ENCODE measurements at places on chromosomes 11 and 22.

DNA sequence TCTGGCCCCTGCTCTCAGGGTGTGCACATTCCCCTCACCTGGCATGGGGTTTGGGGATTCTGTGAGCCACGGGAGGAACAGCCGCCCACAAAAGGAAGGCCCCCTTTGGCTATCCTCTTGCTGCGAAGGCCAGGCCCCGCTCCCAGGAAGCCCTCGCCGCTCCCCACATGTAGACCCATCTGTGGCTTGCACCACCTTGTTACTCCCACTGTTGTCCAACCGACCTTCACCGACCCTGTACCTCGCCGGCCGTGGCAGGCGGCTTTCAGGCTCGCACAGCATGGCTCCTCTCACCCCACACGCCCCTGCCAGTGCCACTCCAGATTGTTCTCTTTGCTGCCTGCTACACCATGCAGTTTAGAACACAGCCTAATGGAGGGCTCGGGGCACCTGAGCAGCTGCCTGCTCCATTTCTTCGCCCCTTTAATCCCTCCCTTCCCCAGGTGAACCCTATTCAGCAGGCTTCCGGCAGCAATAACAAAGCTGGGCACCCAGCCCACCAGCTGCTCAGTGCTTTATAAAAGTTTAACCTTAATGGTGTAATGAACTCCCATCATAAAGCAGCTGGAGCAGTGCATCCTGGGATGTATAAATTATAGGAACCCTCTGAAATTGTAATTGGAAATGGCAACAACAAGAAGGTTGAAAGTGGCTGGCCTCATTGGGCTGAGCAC is 10.7 kb downstream of the DAGLA start:
- DNase-seq = peak; percentile 81

DNA sequence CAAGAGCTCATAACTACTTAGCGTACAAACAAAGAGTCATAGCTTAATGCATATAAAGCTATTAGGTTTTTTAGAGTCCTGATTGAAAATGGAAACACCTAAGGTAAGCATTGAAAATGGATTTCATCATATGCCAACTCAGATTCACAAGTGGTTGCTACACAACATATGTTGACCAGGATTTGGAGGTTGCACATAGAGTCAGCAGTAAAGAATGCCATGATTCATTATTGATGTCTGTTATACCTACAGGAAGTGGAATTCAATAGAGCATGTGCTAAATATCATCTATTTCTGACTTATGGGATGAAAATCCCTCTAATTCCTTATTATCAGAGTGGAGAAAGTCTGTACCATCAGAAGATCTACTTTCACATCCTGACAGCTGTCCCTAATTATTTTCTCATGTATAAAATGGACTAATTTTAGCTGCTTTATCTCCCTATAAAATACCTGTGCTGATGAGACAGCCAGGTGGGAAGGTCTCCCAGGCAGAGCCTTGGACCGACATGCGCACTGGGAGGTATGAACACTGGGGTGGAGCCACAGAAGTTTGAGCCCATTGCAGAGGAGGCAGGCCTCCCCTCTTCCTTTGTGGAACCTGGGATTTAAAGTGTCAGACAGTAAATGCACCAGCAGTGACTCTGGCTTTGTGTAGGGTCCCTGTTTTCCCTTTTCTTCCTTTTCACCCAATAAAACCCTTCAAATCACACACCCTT is 204.2 kb downstream of the AASDHPPT start:
- no peak for DNase-seq

DNA sequence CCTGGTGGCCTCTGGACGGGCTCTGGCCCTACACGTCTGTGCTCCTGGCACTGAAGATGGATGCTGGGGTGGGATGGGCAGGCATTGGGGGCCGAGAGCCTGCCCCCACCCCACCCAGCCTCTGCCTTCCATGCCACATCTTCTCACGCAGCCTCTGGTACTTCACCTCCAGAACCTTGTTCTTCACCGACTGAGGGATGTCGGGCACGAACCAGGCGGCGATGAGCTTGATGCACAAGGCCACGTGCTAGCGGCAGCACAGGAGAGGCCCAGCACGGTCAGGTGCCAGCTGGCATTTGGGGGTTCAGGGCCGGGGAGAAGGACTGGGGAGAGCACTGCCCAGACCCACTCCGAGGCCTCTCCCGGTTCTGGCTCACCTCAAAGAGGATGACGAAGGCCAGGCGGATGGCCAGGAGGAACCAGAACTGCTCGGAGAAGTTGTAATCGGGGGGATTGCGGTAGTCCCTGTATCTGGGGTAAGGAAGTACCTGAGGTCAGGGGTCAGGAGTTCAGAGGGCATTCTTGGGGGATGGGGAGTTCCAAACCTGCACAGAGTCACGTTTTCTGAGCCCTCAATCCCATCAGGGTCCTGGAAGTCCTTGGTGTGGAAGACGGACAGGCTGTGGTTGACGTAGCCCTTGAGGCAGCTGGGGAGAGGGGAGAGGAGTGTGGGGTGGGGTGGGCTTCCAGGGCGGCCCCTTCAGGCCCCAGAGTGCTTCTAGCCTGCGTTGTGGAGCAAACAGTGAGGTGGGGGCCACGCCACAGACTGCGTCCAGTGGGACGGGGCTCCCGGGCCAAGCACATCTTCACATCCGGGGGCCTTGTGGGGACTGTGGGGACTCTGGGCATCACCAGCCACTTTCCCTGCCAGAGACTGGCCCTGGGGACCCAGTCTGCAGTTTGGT is 3.8 kb upstream of the SIGIRR start:
- DNase-seq = no peak

- no peak for DNase-seq
Measured at GRCh38 chr11:26844963-26845362, 123.1 kb upstream of the SLC5A12 start.

DNA sequence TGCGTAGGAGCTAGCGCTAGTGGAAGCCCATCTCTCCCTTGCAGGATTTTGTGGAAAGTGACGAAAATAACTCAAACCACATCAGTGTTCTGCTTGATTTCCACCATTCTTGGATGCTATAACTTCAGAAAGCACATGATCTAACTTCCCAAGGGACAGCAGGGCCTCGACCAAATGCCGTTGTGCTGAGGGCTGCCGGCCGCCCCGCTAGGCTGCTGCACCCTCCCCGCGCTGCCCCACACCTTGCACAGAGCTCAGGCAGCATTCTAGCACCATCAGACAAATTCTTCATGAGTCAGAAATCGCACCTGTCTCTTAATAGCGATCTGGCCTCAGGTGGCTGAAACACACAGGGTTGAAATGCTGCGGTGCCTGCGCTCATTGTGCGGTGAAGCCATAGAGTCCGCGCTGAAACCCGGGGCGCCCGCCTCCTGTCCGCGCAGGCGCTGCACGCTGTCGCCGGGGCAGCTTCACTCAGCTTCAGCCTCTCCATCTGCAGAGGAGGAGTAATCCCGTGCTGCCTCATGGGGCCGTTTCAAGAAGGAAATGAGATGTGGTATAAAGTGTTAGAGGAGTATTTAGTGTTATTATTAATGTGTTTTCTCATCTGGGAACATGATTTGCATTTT is 59.2 kb upstream of the B3GAT1 start:
- peak; percentile 6 for DNase-seq

DNA sequence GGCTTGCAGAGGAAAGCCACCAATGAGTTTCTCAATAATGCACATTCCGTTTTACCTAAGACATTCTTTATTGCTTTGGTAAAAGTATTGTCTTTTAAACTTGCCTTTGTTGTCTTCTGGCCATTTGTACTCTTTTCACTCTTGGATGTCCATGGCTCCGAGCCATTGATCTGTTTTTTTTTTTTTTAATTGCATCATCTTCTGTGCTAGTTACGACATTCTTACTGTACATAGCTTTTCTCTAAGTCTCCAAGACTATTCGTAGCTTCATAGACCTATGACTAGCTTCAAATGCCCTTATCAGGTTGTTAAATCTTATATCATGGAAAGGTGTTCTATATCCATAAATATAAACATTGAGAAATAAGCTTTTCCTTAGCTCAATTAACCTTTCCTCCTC is 1522.6 kb downstream of the FAM181B start:
- DNase-seq = no peak

DNA sequence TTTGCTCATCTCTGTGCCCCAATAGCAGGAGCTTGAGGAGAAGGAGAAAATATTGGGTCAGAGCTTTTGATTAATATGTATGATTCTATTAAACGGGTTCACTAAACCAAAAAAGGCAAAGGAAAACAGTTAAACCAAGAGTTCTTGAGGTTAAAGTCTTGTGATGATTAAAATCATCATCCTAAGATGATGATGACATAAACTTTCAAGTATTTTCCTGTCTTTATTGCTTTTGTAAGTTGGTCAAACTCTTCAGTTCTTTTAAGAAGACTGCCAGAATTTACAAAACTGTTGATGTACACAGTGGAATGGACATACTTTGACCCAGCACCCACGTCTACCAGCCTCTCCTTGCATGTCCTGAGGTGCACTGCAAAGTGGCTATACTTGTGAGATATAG is 41.0 kb downstream of the FDX1 start:
- DNase-seq = no peak

- no peak for DNase-seq
Measured at GRCh38 chr22:46857142-46857884, 94.9 kb downstream of the TBC1D22A start.

DNA sequence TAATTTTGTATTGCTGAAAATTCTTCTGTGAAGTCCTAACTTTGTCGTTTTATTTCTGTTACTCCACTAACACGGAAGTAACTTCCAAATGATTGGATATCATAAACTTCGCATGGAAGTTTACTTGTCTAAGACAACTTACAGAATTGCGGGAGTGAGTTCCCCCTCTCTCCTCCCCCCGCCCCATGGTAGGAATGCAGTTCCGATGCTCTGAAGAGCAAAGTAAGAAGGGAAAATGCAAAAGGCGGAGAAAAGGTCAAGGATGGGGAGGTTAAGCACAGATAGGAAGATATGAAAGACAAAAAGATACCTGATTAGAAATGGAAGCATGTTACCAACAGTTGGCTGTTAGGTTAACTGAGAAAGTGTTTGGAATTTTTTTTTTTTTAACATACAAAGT is 1.3 kb downstream of the EIF3M start:
- DNase-seq = no peak

- no peak for DNase-seq
Measured at GRCh38 chr11:60530454-60531100, 15.4 kb downstream of the MS4A13 start.

DNA sequence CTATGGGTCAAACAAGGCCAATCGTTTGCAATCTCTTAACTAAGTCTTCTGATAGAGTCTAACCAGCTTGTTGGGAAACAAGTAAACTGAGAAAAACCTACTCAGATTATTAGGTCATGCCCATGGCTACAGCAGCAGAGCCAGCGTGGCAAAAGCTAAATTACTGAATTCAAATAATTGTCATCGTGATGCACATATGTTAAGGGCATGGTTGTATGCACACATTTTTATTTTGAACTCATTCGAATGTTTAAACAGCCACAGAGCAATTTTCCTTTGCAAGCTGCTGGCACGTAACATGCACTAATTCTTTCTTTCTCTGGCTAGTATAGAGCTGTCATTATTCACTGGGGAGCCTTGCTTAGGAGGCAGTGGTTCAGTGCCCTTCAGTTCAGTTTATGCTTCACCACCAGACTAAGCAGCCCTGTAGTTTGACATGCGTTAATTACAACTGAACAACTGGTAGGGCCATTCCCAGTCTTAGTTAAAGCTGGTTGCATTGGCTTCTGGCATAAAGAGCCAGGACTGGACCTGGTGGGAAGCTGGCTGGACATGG is 396.4 kb downstream of the METTL15 start:
- no peak for DNase-seq

GRCh38 chr11:116473790-116474346 is 298.9 kb downstream of the BUD13 start:
- no peak for DNase-seq

- DNase-seq = no peak
Measured at GRCh38 chr22:45204819-45205218, 35.9 kb downstream of the KIAA0930 start.
